Lung microvascular endothelial cell (primary cell): ENCODE measurements at places on chromosomes 3 and 15.

- DNase-seq = peak; percentile 57
These were observed 795 bp upstream of the SCAANT1 start for GRCh38 chr3:63912768-63913588.

DNA sequence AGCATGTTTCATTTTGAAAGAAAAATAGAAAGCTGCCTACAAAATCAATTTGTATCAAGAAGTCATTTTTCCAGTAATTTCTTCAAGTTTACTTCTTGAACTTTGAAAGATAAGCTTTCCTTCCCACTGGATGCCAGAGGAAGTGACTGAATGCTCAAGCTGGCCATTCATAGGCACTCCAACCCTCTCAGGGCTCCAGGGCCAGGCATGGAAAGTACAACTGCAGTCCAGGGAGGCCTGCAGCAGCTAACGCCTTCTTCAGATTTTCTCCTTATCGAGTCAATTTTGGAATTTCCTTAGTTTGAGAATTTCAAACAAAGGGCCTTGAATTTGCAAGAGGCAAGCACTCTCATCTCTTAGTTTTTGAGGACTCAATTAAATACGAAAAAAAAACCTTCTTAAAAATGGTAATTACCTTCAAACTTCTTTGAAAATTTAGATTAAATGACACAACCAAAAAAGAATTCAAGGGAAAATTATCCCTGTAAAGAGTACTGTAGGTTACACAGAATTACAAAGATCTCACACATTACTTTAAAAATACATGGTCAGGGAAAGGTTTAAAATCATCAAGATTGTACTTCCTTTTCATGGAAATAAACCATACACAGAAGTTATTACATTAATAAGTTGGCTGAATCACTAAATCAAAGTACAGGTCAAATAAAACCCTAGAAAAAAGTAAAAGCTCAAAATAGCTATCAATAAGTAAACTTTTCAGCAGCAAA lies 2.5 kb downstream of the UBP1 start:
- DNase-seq = peak; percentile 81

GRCh38 chr3:171883893-171884279 lies 40.7 kb downstream of the TMEM212 start:
- no peak for DNase-seq

GRCh38 chr3:110894574-110894973 lies 177.0 kb upstream of the NECTIN3 start:
- DNase-seq = no peak

- no peak for DNase-seq
These were observed 15.5 kb downstream of the LRRC3B start for GRCh38 chr3:26638113-26638512.

DNA sequence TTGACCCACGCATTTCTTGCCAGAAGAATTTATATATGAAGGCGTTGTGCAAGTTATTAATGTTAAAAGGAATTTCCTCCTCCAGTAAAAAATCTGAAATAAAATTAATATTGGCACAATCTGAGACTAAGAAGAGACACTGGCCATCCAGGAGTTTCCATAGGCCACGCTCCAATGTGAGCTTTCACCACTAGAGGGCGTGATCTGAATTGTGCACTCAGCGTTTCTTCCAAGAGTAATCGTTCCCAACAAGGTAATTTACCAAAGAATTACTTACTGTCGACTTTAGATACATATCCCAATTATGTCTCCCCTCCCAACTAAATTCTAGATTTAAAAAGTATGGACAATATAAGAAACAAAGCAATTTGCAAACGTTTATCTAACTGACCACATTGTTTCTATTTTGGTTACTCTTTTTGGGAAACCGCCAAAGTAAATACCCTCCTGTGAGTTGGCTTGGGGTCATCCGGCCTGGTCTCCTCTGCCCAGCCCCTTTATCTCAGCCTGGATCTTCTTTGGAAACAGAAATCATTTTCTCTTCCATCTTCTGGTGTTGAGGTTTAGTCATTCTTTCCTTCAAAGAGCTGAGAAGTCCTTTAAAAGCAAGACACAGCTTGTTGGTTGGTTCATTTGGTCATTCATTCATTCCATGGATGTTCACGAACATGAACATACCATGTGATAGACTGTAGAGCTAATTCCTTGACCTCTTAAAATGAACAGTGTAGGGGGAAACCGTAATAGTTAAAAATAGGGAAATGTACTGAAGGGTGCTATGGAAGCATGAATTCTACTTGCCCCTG lies 26.2 kb downstream of the POLR2M start:
- DNase-seq = peak; percentile 67

DNA sequence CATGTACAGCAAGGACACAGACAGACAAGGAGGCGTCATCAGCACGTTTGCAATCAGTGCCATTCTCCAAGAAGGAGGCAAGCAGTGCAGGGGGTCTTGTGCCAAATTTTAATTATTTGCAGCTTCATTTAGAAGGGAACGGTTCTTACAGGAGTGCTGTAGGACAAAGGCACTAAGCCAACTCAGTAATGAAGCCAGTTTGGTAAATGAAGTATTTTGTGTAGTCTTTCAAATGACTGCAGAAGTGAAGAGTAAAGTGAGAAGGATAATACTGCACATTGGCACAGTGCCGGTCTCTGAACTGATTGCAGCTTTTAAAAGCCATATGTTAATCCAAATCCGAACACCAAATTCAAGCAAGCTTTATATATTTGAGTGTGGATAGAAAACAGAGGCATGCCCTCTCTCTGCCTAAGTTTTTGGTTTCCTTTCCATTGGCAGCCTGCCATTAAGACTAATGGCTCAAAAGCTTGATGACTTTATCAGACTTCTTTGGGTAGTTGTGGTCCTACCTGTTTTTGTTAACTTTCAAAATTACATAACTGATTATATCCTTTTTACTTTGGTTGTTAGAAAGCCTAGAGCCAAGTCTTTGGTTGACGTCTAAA lies 101.3 kb downstream of the SENP2 start:
- no peak for DNase-seq

GRCh38 chr3:53821631-53822121 lies 24.5 kb downstream of the CHDH start:
- DNase-seq = no peak
